ENCODE measurements at places on chromosomes 1 and 21. TPM values are rescaled to one million over a fixed set of nuclear protein-coding genes. Genes with fewer than 3 reads are reported as not detected.

ALPL gene
- 0.86 TPM for total RNA-seq

CD101 gene
- 0.36 TPM for total RNA-seq

C2CD2 gene
- total RNA-seq = 81.4 TPM

FMO4 gene
- total RNA-seq = 0.98 TPM

PRELP gene
- not detected for total RNA-seq

LCE1F gene
- total RNA-seq = not detected

ST6GALNAC3 gene
- not detected for total RNA-seq

OR2AK2 gene
- not detected for total RNA-seq

Data from PC-3 (cell line).